ENCODE measurements at places on chromosomes 4 and X.

- peak; percentile 1 for DNase-seq
Observed at GRCh38 chr4:166422475-166422874, 549.4 kb downstream of the TLL1 start.

- no peak for DNase-seq
Observed at GRCh38 chrX:77450996-77451395, 3.8 kb downstream of the FGF16 start.

GRCh38 chrX:130772105-130772775 is 130.8 kb downstream of the ENOX2 start:
- peak; percentile 0 for DNase-seq

- no peak for DNase-seq
Observed at GRCh38 chr4:171130256-171130801, 682.9 kb upstream of the GALNTL6 start.

DNA sequence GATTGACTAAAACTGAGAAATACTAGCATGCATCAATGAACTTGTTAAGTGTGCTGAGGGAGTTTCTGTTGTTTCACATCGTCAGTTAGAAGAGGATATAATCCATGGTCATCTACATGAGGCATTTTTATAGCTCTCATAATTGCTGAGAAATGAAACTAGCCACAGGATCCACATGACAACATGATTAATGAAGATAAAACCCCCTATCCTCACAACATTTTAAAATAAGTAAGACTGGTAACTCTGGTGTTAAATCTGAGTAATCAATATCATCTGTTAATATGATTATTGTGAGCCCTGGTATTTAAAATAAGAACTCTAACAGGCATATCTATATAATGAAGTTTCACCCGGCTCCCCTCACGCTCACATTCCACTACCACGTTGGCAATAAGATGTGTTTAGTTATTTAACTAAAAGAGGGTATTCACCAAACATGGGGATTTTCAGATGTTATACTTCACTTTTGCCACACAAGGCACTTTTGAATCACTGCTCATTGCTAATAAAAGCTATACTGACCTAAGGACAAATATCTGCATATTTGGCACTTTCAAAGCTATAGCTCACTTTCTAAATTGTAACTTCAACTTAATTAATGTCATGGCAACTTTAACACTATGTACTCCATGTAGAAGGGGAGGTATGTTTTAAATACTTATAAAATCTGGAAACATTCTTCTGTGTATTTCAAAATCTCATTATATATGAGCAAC is 6.7 kb downstream of the UNC5C start:
- DNase-seq = no peak

DNA sequence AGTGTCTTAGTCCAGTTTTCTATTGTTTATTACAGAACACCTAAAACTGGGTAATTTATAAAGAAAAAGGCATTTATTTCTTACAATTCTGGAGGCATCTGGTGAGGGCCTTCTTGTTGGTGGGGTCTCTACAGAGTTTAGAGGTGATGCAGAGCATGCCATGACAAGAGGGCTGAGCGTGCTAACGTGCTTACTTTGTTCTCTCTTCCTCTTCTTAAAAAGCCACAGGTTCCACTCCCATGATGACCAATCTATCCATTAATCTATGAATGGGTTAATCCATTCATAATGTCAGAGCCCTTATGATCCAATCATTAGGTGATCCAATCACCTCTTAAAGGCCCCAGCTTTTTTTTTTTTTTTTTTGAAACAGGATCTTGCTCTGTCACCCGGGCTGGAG is 291.5 kb upstream of the GALNTL6 start:
- no peak for DNase-seq

DNA sequence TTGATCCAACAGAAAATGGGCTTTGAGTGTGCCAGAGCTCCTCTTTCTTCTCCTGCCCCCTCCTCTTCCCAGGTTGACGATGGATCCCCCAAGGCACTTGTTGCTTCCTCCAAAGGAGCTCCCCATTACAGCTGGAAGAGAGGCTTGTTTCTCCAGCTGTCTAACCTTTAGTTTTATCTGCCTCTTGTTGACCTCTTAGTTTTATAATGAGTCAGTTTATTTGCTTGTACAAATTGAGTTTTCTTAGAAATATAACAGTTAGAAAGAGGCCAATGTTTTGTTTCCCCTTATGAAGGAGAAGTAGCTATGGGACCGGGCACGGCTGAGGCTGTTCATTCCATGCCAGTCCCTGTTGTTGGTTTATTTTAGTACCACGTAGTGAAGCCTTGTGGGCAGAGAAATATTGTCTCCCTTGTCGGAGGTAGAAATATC is 158.2 kb downstream of the SPRY1 start:
- no peak for DNase-seq

GRCh38 chr4:27206009-27206408 is 345.4 kb downstream of the STIM2 start:
- no peak for DNase-seq

DNA sequence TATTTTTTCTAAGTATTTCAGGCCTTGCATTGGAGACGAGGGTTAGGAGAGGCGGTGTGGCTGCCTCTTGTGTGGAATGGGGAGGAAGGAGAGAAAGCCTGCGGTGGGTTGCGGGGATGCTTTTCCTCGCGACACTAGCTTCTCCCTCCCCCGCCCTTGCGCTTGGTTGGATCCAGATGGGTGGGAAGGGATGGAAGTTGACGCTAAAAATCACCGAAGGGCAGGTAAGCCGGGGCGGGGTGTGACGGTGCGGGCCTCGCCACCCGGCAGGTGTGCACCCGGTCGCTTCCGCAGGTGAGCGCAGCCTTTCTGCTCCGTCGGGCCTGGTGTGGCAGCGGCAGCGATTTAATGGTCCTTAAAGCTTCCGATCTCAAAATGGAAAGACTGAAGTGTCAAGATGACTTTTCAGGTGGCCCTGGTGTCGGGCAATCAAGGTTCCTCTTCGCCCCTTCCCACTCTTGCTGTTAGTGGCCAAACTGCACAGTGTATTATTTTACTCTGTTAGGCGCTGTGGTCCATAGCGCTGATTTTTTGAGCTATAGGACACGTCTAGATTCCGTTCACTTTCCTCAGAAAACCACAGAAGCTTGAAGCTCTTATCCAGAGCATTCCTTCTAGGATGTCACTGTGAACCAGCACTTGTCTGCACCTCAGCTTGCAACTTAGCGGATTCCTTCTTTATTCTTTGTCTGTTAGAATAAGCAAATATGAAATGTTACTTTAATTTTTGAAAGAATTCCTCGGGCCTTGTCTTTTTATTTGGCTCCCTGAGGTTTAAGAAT is 765 bp downstream of the ENOPH1 start:
- DNase-seq = no peak

- no peak for DNase-seq
Observed at GRCh38 chr4:109682875-109683274, 20.4 kb downstream of the CASP6 start.

DNA sequence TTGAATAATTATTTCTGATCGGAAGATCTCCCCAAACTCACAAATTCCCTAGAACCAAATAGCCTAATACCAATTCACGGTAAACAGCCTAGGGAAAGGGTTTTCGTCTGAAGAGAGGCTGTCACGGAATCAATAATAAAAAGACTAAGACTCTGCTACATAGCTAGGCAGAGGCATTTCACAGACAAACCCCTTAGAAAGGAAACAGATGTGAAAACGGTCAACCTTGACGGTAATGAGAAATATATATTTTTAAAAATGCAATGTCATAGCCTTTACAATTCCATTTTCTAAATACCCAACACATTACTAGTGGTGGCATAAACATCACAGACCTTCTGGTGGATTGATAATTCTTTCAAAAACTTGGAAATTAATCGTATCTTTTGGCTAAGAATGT is 28.4 kb downstream of the PROM1 start:
- DNase-seq = no peak
